ENCODE measurements at places on chromosomes 4 and X. TPM values are rescaled to one million over a fixed set of nuclear protein-coding genes. Genes with fewer than 3 reads are reported as not detected.

The SPATA4 gene
- total RNA-seq = not detected

The CXCL3 gene
- total RNA-seq = 20.2 TPM

The GYPA gene
- total RNA-seq = 0.27 TPM

The PITX2 gene
- 0.64 TPM for total RNA-seq

DNA sequence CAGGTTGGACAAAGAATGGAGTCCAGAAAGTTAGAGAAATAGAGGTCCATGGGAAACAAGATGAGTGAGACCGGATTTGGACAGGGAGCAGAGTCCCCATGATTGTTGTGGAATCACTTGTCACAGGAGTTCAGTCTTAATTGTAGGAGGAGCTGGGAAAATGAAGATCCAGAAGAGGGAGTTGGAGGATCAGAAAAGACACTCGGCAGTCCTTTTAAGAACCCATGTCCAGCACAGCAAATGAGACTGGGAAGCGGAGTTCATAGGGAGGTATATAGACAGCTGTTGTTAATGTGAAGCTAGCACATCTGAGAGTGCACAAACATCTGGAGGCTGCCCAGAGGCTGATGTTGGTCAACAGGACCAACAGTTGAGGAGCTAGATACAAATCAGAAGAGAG lies 111.4 kb upstream of the RXFP1 start:
- no peak overlapping the region for H3K4me3 ChIP-seq
- H3K27ac ChIP-seq = no peak overlapping the region
- H3K27me3 ChIP-seq = no peaks in the 10 kb centered on the region
- H3K4me1 ChIP-seq = no peaks in the 10 kb centered on the region
- no peaks in the 10 kb centered on the region for H3K36me3 ChIP-seq

DNA sequence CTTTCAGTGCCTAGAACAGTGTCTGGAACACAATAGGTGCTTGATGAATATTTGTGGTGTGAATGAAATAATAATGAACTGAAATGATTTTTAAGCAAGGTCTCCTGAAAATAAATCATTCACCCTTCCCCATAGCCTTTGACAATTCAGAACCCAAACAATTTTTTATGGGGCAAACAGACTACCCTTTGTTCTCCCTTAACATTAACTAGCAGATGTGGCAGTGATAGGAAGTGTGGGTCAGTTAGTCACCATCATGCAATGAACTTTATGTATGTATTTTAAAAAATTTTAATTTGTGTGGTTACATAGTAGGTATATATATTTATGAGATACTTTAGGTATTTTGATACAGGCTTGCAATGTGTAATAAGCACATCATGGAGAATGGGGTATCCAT lies 27.2 kb upstream of the CD40LG start:
- H3K27me3 ChIP-seq = no peaks in the 10 kb centered on the region
- no peaks in the 10 kb centered on the region for H3K4me1 ChIP-seq
- no peaks in the 10 kb centered on the region for H3K36me3 ChIP-seq
- H3K4me3 ChIP-seq = no peak overlapping the region

- no peaks in the 10 kb centered on the region for H3K36me3 ChIP-seq
- no peak for DNase-seq
- no peak overlapping the region for H3K27ac ChIP-seq
- no peaks in the 10 kb centered on the region for H3K27me3 ChIP-seq
- H3K4me3 ChIP-seq = no peak overlapping the region
Observed at GRCh38 chrX:19303256-19303880, 40.4 kb upstream of the PDHA1 start.
